Activated CD4-positive, alpha-beta T cell treated with anti-CD3 and anti-CD28 coated beads, Interleukin-2, amount 50 U/mL, for 4 hours (primary cell): ENCODE measurements at places on chromosomes 4 and X.

DNA sequence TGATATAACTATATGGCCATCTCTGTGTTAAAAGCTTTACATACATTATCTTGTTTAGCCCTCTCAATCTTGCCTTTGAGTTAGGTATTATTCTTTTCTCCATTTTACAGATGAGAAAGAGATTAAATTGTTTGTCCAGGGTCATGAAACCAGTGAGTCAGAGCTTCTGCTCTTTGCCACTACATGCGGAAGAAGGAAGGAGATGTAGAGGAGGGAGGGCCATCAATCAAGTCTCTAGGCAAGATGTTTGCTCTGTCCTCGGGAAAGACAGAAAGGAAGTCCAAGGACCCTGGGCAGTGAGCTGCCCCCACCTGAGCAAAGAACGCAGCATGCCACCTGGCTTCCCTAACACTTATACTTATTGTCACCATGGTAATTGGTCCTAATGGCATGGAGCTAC is 133.7 kb upstream of the IL1RAPL2 start:
- no peak for DNase-seq

GRCh38 chr4:122728856-122729255 is 3.6 kb upstream of the BBS12 start:
- DNase-seq, result no peak

DNA sequence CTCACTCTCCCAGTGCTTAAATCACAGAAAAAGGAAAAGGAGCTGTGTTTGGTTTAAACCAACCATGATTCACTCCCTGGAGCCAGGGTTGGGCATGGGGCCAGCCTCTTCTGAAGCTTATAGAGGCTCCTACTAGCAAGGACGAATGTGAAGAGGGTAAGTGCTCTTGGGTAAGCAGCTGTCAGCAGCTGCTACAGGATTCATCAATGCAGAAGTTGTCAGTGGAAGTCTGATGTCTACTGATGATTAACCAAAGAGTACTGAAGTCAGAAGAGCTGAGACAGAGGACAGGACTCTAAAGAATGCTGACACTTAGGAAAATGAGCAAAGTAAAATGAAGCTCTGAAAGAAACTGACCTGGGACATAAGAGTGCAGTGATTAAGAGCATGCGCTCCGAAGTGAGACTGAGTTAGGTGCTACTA is 32.7 kb upstream of the JADE1 start:
- no peak for DNase-seq

DNA sequence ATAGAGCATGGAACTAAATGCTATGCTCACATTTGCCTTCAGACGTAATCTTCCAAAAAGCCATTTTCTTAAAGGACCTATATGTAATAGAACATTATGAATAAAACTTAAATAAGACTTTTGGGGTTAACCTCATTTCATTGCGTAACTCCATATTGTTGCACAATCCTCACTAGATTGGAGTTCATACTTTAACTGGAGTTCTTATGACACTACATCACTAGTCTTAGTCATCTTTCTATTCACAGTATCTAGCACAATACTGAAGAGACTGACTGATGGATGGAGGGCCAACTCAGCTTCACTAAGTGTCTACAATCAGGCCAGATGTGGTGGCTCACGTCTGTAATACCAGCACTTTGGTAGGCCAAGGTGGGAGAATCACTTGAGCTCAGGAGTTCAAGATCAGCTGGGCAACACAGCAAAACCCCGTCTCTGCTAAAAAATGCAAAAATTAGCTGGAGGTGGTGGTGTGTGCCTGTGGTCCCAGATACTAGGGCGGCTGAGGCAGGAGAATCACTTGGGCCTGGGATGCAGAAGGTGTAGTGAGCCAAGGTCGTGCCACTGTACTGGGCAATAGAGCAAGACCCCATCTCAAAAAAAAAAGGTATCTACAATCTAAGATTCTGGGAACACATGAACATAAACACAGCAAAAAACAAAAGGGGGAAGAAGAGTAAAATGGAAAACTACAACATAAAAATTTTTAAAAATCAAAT is 80.8 kb upstream of the MAB21L2 start:
- no peak for DNase-seq
